ENCODE measurements at places on chromosomes 1 and 21.

DNA sequence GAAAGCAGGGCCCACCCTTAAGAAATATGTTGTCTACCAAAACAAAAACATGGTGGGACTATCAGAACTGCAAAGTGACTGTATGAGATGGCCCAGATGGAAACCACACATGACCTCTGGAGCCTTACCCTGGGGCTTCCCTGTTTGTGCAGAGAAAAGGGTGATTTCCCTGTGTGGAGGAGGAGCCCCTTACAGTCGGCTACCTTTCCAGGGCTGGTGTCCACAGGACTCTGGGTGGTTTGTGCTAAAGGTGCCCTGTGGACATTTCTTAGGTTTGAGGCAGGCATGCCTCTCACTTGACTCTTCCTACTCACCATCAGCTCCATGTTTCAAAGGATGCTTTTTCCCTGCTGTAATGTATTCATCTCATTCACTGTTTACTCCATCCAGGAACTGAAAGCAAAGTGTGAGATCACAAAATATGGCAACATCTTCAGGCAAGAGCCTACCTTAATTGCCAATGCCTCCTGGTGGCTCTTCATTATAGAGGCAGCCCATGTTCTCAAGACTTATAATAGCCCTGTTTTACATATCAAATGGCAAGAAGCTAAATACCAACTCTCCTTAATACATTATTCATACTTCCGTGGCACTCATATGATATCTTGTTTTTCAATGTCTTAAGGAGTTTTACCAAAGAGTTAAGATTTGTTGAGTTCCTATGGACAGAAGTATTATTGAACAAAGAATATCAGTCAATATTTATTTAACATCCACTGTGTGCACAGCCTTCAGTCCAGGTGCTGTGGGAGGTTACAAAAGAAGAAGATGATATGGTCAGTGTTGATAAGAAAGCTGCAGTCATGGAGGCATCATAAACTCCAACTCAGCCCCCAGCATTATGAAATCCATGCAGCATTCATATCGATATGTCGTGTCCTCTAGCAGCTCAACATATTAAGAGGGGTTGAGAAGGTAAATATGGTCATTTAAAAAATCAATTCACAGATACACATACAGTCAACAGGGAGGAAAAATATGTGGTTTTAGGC lies 15.5 kb upstream of the TFF3 start:
- DNase-seq: no peak

- DNase-seq: no peak
Measured at GRCh38 chr1:209443975-209444651, 139.4 kb upstream of the CAMK1G start.

GRCh38 chr1:9630331-9631111 lies 21.0 kb upstream of the PIK3CD start:
- no peak for DNase-seq

- DNase-seq: no peak
Measured at GRCh38 chr1:27416387-27417111, 24.1 kb downstream of the GPR3 start.

- DNase-seq: no peak
Measured at GRCh38 chr1:155320661-155321617, at the start of gene RUSC1. RUSC1 (plus strand) TSS chr1:155320894; CDS start chr1:155321774, 880 bp downstream.

DNA sequence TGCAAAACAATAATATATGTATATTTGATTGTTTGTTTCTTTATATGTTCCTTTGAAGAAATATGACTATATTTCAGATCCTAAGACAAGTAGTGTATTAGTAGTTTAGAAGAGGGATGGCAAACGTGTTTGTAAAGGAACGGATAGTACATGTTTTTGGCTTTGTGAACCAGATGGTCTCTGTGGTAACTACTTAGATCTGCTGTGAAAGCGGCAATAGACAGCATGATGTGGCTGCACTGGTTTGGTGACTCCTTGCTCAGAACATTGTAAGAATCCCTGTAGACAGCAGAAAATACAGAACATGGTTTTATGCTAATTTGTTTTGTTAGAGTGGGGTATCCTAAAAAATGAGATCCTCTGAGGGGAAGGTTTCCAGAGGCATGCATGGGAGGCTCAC lies 3.1 kb downstream of the ACADM start:
- no peak for DNase-seq

- no peak for DNase-seq
Measured at GRCh38 chr1:226362361-226362760, 45.5 kb downstream of the PARP1 start.

DNA sequence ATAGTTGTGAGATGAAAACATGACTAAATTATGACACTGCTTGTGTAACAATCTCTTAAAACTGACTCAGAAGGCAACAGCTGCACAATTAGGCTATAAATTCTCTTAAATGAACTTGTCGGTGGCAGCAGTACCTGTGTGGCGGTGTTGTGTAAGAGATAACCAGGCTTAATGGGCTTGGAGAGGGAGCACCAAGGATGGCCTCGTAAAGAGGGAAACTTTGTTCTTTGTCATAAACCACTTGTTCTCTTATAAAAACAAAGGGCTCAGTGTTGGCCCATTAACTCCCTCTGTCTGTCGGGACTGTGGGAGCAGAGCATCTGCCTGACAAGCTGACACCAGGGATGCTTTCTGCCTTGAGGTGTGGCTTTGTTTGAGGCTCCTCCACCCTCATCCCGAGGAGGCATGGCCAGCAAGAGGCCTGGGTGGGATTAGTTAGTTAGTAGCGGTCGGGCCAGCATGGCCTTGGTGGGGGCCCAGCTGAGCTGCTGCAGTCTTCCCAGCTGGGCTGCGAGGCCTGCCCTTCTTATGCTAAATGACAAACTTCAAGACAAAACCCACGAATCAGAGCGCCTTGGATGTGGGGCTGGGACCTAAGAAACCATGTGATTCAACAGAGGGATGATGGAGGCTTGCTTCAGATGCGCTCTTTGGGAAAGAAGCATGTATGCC lies 171.4 kb downstream of the CAMTA1 start:
- DNase-seq: no peak

- DNase-seq: no peak
Measured at GRCh38 chr1:225342695-225343094, 85.1 kb downstream of the LBR start.

DNA sequence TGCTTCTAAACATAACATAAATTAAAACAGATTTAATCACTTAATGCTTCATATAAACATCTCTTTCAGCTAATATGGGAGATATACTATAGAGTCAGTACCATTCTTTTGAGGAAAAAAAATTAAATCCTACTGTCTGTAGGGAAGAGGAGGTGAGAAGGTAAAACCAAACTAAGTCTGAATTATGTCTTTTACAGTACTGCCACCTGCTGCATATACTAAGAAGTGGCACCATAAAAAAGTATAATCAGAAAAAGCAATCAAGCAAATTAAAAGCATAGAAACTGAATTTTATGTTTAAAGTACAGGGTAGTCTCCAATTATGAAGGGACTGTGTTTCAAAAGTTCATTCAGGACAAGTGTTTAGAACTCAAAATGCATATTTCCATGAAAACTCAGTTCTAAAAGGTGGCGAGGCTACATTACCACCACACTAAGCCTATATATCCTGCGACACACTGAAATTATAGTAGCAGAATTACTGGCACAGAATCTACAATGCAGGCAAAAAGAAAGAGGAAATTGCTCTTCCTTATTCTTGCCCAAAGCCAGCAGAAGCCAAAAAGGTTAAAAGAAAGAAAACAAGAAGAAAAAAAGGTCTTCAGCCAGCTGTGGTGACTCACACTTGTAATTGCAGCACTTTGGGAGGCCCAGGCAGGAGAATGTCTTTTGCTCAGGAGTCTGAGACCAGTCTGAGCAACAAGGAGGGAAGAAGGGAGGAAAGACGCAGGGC lies 9.0 kb downstream of the NSL1 start:
- DNase-seq: no peak

DNA sequence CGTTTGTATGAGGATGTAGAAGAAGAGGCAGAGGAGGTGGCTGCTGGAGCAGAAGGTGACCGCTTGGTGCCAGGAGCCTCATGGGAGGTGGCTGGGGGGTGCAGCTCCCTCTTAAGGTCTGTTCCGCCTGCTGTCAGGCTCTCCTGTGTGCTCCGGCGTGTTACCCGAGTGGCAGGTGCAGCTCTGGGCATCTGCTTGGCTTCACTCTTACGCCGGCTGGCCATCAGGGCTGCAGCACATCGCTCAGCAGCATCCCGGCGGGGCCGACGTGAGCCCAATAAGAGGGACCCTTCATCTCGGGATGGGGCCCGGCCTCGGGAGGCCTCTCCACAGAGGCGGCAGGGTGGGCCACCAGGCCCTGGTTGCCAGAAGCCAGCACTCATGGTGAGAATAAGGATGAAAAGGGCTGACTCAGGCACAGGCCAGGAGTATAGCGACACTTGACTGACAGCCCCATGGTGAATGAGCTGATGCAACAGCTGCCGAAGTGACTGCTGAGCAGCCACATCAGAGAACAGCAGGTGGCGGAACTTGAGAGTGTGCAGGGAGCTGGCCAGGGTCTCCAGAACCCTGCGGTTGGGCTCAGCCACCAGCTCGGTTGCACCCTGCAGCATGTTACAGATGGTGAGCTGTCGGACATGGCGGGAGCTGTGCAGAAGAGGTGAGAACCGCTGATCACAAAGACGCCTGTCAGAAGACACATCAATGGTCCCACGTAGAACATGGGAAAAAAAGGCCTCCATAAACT lies 17.5 kb downstream of the LRRC41 start:
- DNase-seq: no peak

GRCh38 chr21:45036630-45037029 lies 37.8 kb upstream of the ADARB1 start:
- no peak for DNase-seq

- DNase-seq: no peak
Measured at GRCh38 chr21:33362044-33362555, 37.3 kb downstream of the IFNAR1 start.

- DNase-seq: no peak
Measured at GRCh38 chr21:28975397-28975796, 17.3 kb downstream of the LTN1 start.

- no peak for DNase-seq
Measured at GRCh38 chr1:203597331-203598090, 29.1 kb upstream of the ATP2B4 start.

- DNase-seq: no peak
Measured at GRCh38 chr1:115199416-115200132, 110.3 kb upstream of the TSPAN2 start.

DNA sequence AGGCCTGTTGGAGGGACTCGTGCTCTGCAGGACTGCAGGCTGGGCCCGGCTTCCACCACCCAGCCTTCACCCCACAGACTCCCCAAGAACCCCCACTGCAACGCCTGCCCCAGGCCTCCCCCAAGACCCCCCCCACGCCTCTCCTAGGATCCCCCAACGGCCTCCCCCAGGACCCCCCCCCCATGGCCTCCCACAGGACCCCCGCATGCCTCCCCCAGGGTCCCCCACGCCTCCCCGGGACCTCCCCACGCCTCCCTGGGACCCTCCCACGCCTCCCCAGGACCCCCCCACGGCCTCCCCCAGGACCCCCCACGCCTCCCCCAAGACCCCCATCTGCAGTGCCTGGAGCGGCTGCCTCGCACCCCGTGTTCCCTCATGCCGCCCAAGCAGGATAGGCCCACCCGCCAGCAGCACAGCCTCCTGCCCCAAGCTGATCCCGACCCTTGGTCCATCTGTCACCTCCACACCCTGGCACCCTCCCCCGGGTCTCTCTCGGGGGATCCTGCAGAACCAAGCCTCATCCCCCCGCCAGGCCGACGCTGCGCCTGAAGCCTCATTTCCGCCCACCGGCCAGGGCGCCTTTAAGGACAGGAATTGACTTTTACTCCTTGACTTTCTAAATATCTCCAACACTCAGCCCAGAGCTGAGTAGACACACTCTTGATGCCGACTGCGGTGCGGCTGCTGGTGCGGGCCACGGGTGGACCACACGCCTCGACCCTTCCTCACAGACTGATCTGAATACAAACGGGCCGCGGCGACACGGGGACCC lies 14.1 kb upstream of the RNF223 start:
- DNase-seq: no peak

- DNase-seq: no peak
Measured at GRCh38 chr1:204736836-204737235, 51.3 kb upstream of the LRRN2 start.

- no peak for DNase-seq
Measured at GRCh38 chr1:17661546-17662157, 93.5 kb upstream of the ACTL8 start.

DNA sequence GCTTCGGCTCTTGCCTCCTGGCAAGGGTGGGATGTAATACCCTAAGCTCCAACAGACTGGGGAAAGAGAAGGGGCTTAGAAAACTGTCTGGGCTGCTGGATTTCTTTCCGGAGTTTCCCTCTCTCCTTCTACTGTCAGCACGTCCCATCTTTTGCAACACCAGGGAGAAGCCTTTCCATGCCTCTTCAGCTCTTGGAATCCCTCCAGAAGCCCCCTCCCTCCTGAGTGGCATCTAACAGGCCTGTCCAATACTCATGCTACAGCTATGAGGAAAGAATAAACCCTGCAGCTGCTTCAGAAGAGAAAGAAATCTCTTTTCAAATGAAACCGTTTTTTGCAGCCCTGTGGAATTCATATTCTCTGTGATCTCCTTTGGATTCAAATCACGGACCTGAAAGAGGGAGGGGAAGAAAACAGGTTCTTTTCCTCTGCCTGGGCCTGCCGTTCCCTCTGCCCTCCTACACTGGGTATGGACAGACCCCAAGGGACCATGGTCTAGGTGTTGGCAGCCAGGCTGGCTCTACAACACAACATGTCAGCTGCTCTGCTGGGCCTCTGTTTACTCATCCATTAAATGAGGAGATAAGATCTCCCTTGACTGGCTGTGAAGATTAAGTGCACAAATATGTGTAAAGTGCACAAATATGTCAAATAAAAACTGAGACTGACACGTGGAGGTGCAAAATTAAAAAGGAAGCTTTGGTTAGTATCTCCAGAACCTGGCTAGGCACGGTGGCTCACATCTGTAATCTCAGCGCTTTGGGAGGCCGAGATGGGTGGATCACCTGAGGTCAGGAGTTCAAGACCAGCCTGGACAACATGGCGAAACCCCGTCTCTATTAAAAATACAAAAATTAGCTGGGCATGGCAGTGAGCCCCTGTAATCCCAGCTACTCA lies 6.0 kb upstream of the CAPN2 start:
- no peak for DNase-seq

- no peak for DNase-seq
Measured at GRCh38 chr1:109274533-109275476, 8.1 kb downstream of the PSRC1 start.

DNA sequence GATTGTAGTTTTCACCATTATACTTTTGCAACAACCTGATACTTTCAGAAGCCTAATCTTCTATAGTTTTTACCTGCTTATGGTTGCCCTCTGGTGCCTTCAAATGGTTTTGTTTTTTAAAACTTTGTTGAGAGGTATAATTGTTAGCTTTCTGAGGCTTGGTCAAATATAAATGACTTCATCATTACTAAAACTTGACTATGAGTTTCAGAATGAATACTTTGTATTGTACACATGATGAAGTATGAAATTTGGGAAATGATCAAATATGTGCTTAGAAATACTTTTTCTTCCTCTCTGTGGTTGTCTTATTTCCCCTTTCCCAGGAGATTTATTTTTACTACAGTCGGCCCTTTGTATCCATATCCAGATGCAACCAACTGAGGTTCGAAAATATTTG lies 151.8 kb upstream of the B3GALT2 start:
- DNase-seq: no peak

DNA sequence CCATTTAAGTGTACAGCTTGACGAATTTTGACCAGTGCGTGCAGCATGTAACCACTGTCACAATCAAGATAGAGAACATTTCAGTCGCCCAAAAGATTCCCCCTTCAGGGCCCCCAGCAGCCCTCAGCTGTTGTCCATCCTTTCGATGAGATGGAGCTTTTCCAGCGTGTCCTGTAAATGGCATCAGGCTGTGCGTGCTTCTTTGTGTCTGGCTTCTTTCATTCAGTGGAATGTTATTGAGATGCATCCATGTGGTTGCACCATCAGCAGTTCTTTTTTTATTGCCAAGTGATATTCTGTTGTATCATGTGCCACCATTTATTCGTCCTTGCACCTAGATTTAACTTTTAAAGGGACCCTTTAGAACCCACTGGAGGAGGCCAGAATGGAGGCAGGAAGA lies 21.9 kb downstream of the UBE2Q1 start:
- DNase-seq: no peak

All from brain pericyte (primary cell).